Heart left ventricle (tissue), 16 donors: ENCODE measurements at places on chromosomes 6 and 20.
A peak's percentile ranks its signal among the peaks of the same experiment; 100 is the strongest.

DNA sequence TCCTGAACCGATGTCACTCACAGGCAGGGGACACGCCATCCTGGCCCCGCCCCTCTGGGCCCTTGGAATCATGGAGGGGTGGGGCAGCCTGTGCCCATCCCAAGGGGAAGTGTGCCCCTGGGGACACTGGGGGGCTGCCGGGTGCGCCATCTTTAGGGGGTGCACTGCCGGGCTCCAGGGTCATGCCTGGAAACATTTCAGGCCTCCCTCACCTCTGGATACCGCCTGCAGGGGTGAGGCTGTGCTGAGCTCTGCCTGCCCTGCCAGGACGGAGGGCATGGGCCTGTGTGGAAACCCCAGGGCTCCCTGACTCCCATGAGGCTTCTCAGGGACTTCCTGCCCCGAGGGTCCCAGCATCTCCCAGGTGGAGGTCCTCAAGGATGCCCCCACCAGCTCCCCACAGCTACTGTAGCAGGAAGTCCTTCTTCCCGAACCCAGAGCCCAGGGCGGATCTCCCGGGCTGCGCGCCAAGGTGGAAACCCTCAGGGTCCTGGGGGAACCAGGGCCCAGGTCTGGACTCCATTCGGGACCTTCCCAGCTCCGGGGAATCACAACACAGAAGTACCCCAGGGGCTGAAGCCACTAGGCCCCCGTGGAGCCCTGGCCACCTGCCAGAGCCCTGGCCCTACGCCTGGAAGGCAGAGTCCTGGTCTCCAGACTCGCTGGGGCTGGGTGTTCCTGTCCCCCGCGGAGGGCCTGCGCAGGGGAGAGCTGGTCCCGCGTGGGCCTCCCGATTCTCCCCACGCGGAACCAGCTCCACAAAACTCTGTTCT is 15.6 kb downstream of the CHRNA4 start:
- H3K4me3 ChIP-seq: no peak overlapping the region
- peak; percentile 66 for DNase-seq
- no peak overlapping the region for H3K27ac ChIP-seq

GRCh38 chr20:62161347-62161746 is 17.8 kb downstream of the SS18L1 start:
- DNase-seq: no peak
- H3K4me1 ChIP-seq: peaks cover 10% of the 10 kb centered on the region
- H3K27me3 ChIP-seq: no peaks in the 10 kb centered on the region
- H3K4me3 ChIP-seq: no peak overlapping the region
- H3K36me3 ChIP-seq: peaks cover 20% of the 10 kb centered on the region
- no peak overlapping the region for H3K27ac ChIP-seq

GRCh38 chr20:58963060-58963584 is 17.9 kb upstream of the NELFCD start:
- no peak overlapping the region for H3K4me3 ChIP-seq
- H3K36me3 ChIP-seq: no peaks in the 10 kb centered on the region
- no peaks in the 10 kb centered on the region for H3K4me1 ChIP-seq
- no peak for DNase-seq

- H3K27ac ChIP-seq: no peak overlapping the region
- H3K27me3 ChIP-seq: no peaks in the 10 kb centered on the region
- H3K4me3 ChIP-seq: no peak overlapping the region
- no peak for DNase-seq
Observed at GRCh38 chr20:11714886-11715285, 202.8 kb upstream of the BTBD3 start.

DNA sequence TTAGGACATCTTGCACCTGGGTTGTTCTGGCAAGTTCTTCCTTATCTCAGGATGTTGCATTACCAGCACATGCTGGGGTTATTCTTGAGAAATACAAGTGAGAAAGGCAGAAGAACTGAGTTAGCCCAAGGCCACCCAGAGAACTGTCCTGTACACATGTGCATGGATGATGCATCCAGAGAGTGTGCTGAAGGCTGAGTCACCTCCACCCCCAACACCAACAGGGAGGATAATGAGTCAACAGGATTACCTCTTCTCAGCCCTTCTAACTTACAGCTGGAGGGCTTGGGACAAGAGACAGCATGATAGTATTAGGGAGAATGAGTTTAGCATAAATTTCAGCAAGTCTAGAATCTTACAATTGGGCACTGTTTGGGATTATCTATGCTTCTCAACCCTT is 8.5 kb downstream of the SCGN start:
- no peak overlapping the region for H3K27ac ChIP-seq
- DNase-seq: no peak
- no peaks in the 10 kb centered on the region for H3K4me1 ChIP-seq

- no peaks in the 10 kb centered on the region for H3K36me3 ChIP-seq
- no peaks in the 10 kb centered on the region for H3K4me1 ChIP-seq
- no peak for DNase-seq
- no peaks in the 10 kb centered on the region for H3K27me3 ChIP-seq
Observed at GRCh38 chr6:77447254-77447653, 16.0 kb downstream of the HTR1B start.

DNA sequence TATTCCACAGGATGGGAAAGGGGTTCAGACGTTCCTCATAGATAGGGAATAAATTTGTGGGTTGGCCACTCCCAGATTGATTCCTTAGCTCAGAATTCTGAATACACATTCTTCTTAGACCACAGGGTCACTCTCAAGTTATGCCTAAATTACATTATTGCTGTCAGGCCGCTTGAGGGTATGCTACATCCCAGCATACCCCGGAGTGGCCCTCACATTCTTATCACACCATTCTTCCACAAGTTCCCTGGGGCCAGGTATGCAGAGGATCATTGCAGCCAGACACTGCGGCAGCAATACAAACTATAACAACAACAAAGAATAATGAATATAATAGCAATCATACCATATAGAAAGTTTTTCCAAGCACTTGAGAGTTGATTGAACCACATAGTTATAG is 237.9 kb upstream of the SOX4 start:
- no peak for DNase-seq
- H3K36me3 ChIP-seq: no peaks in the 10 kb centered on the region
- no peaks in the 10 kb centered on the region for H3K27me3 ChIP-seq
- no peaks in the 10 kb centered on the region for H3K4me1 ChIP-seq
- no peak overlapping the region for H3K4me3 ChIP-seq

DNA sequence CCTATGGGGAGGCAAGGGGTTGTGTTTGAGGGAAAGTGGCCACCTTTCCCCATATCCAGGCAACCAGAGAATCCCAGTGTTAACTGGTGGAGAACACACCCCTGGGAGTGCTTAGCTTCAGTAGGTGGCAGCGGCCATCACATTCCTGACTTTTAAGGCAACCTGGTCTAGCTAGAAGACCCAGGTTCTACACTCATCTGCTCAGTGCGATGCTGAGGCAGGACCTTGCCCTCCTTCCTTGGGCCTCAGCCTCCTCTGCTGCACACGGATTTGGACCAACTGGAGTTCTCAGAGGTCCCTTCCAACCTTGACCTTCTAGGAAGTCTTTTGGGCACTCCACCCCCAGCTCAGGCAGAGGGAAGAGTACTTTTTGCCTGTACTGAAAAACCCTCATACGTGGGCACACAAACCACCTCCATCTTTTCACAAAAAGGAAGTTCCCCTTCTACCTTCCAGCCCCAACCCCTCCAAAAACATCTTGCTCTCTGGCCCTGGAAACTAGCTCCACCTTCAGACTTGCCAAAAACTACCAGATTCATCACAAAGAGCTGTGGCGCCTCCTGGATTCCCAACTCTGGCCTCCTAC is 2.9 kb downstream of the CCND3 start:
- H3K36me3 ChIP-seq: peaks cover 17% of the 10 kb centered on the region
- H3K4me3 ChIP-seq: peak overlapping the region; percentile 92
- H3K27ac ChIP-seq: peak overlapping the region; percentile 88
- peaks cover 49% of the 10 kb centered on the region for H3K4me1 ChIP-seq
- no peaks in the 10 kb centered on the region for H3K27me3 ChIP-seq

DNA sequence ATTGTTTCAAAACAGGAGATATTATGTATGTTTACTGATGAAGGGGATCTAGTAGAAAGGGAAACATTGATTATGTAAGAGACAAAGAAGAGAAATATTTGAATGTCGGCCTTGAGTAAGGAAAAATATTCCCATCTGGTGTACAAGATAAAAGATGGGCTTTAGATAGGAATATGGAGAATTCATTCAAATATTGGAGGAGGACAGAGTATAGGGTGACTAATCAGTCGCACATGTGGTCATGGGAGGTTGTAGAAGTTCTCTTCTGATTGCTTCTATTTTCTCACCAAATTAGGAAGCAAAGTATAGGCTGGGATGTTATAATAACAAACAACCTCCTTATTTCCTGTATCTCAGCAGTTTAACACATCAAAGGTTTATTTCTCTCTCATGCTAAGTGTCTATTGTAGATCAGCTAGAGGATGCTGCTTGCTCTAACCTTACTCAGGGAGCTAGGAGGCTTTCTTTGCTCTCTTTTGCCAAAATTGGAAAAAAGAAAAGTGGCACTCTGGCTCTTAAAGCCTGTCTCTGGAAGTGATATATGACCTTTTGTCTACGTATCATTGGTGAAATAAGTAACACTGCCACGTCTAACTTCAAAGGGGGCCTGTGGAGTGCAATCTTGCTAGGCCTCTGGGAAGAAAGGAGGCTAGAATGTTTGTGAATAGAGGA is 1.2 kb upstream of the HDDC2 start:
- no peak for DNase-seq
- peaks cover 25% of the 10 kb centered on the region for H3K4me1 ChIP-seq
- peaks cover 24% of the 10 kb centered on the region for H3K36me3 ChIP-seq
- no peak overlapping the region for H3K4me3 ChIP-seq
- no peak overlapping the region for H3K27ac ChIP-seq
- no peaks in the 10 kb centered on the region for H3K27me3 ChIP-seq

GRCh38 chr6:39426073-39426456 is 103.6 kb upstream of the KCNK16 start:
- no peak overlapping the region for H3K27ac ChIP-seq
- H3K4me1 ChIP-seq: peaks cover 7% of the 10 kb centered on the region
- no peaks in the 10 kb centered on the region for H3K36me3 ChIP-seq
- H3K27me3 ChIP-seq: no peaks in the 10 kb centered on the region

DNA sequence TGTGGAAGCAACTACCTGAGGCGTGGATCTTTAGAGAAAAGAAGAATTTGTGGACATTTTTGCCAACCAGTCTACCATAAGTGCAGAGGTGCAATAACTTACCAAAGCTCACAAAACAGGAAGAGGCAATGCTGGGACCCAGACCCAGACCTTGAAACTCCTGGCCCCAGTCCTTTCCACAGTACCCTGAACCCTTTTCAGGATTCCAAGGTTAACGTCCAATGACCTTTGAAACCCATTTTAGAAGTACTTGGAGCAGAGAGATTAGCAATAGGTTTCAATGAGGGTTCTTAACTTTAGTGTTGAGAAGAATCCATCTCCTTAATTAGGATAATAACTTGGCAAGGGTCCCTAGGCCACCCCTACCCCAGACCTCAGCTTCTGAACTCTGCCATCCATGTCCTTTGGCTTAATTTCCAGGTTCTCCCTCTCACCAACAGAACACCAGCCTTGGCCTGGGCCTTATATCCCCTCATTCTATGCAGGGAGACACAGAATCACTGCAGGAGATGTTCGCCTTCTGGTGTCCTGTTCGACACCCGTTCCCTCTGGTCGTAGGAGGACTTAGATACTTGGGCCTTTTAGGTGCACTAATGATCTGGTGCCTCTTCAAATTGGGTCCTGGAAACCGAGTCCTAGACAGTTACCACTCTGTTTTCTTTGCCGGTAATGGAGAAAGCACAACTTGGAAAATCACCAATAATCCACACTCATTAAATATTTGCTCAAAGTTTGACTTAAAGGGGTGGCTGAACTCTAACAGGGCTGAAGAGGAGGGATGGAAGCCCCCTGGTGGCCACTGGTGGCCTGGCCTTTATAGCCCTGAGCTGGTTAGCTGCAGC is 40.6 kb downstream of the ISM1 start:
- H3K4me1 ChIP-seq: no peaks in the 10 kb centered on the region
- H3K4me3 ChIP-seq: no peak overlapping the region
- H3K27ac ChIP-seq: no peak overlapping the region
- no peaks in the 10 kb centered on the region for H3K36me3 ChIP-seq

GRCh38 chr6:57195457-57195856 is 23.3 kb downstream of the BAG2 start:
- H3K4me3 ChIP-seq: no peak overlapping the region
- H3K4me1 ChIP-seq: no peaks in the 10 kb centered on the region
- no peak for DNase-seq
- H3K27me3 ChIP-seq: no peaks in the 10 kb centered on the region
- peaks cover 16% of the 10 kb centered on the region for H3K36me3 ChIP-seq

- H3K36me3 ChIP-seq: no peaks in the 10 kb centered on the region
- H3K4me1 ChIP-seq: peaks cover 20% of the 10 kb centered on the region
- H3K4me3 ChIP-seq: no peak overlapping the region
- DNase-seq: no peak
- no peaks in the 10 kb centered on the region for H3K27me3 ChIP-seq
Observed at GRCh38 chr6:119449331-119450156, 100.0 kb upstream of the MAN1A1 start.

DNA sequence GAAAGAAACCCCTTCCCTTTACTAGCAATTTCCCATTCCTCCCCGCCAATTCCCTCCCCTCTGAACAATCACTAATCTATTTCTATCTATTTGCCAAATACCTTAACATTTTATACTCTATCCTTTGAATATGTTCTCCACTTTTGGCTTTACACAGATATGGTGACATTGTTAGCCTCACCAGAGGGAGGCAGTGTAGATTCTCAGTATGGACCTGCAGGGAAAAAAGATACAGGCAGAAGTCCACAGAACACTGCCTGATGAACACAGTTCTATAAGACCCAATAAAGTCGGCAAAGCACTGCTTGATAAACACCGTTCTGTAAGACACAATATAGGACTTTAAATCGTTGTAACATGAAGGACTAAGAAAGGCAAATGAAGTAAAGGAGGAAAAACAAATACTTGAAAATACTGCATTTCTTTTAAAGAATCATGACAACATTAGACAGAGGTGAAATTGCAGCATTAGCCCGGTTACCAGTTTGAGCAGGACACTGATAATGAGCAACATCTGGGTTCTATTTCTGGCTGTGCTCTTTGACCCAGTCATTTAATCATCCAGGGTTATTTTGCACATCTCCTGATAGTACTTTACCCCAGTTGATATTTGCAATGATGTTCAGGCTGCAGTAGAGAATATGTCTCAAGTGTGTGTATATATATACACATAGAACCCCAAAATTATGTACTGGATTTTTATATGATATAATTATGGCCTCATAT is 296.8 kb downstream of the UTRN start:
- H3K27me3 ChIP-seq: no peaks in the 10 kb centered on the region
- H3K4me1 ChIP-seq: peaks cover 16% of the 10 kb centered on the region
- DNase-seq: no peak
- no peak overlapping the region for H3K27ac ChIP-seq

- no peak overlapping the region for H3K4me3 ChIP-seq
- no peak for DNase-seq
- H3K27me3 ChIP-seq: peaks cover 6% of the 10 kb centered on the region
- no peak overlapping the region for H3K27ac ChIP-seq
- H3K4me1 ChIP-seq: no peaks in the 10 kb centered on the region
Observed at GRCh38 chr20:57605878-57606277, 14.3 kb downstream of the ZBP1 start.

- H3K36me3 ChIP-seq: no peaks in the 10 kb centered on the region
- H3K4me1 ChIP-seq: no peaks in the 10 kb centered on the region
- no peaks in the 10 kb centered on the region for H3K27me3 ChIP-seq
- DNase-seq: no peak
Observed at GRCh38 chr6:64243618-64244017, 608.0 kb downstream of the PHF3 start.

GRCh38 chr6:25655723-25656122 is 3.7 kb downstream of the SCGN start:
- no peaks in the 10 kb centered on the region for H3K4me1 ChIP-seq
- no peak overlapping the region for H3K27ac ChIP-seq
- DNase-seq: no peak
- no peaks in the 10 kb centered on the region for H3K36me3 ChIP-seq

GRCh38 chr20:23544133-23544532 is 24.2 kb downstream of the CST9L start:
- H3K4me1 ChIP-seq: no peaks in the 10 kb centered on the region
- no peaks in the 10 kb centered on the region for H3K27me3 ChIP-seq

GRCh38 chr6:129314575-129314974 is 395.4 kb downstream of the ARHGAP18 start:
- H3K4me3 ChIP-seq: no peak overlapping the region
- no peaks in the 10 kb centered on the region for H3K27me3 ChIP-seq
- H3K36me3 ChIP-seq: peaks cover 85% of the 10 kb centered on the region
